ENCODE measurements at places on chromosomes 3 and 15.

DNA sequence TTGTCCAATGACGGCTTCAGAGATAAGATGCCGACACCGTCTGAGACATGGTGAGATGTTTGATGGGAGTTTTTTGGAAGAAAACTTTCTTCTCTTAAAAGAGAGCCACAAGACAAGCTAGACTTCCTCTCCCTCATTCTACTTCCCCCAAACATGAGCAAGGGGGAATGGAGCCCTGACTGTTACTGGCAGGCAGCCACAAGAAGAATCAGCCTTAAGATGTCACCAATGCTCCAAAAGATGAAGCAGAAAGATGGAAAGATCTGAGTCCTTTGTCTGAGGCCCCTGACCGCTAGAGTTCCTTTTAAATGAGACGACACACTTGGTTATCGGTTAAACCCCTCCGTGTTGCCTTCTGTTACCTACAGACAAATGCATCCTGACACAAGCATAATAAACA lies 108.7 kb downstream of the ST8SIA2 start:
- no peak for DNase-seq

- DNase-seq, result no peak
Observed at GRCh38 chr3:74106925-74107324, 482.2 kb upstream of the PDZRN3 start.

- no peak for DNase-seq
Observed at GRCh38 chr15:59180945-59181600, 25.6 kb upstream of the LDHAL6B start.

DNA sequence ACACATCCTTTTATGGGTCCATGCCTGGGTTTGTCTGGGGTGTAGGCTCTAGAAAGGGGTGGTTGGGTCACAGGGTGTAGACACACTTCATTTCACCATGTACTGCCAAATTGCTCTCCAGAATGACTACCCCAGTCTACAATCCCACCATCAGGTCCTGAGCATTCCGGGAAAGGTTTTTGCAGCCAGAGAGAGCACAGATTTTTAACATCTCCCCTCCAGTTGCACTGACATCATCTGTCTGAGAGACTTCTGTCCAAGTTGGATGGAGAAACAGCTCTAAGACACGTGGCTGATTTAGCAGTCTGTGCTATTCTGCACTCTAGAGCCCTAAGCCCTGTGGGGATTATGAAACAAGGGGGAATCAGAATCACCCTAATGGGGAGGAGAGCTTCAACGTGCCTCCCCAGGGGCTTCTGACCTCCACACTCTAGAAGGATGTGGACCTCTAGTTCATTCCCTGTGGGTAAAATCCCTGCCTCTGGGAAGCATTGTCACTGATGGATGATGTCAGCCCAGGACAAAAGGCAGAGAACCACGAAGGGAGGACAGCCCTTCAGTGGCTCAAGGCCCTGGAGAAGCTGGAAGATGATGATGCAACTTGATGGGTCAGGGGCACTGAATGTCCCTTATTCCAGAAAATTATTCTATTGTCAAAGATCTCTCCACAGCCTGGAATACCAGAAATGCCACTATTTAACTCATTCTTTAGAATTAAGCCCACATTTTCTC lies 71.5 kb downstream of the CD200R1L start:
- no peak for DNase-seq

- no peak for DNase-seq
Observed at GRCh38 chr3:104392327-104392726, 974.4 kb upstream of the ALCAM start.

GRCh38 chr3:32284443-32285212 lies 46.1 kb downstream of the CMTM8 start:
- DNase-seq, result no peak

- no peak for DNase-seq
Observed at GRCh38 chr3:178483704-178484103, 52.5 kb upstream of the KCNMB2 start.

DNA sequence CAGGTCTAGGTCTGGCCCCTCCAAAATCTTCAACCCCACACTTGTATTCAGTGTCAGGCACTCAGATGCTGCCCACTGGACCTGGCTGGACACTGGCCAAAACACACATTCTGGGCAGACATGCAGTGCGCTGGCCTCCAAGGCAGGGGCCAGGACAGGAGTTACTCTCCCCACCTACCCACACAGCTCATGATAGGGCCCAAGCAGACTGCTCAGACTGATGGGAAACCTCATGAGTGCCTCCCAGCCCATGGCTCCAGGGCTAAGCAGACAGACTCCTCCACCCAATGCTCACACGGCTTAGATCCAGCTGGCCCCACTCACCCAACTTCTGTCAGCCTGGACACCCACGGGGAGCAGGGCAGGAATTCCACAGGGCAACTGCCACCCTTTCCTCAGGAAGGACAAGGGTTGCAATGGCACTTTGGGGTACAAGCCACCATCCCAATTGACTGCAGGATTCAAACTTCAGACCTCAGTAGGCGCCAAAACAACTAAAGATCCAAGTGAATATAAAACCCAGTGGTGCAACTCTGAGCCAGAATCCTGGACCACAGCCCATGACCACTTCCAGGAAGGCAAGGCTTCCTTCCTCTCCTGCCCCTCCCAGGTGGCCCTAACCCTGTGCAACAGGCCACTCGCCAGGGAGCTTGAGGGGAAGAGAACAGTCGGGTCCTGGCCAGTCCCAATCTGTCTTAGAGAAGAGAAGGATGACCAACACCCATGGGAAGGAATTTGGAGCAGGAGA lies 1.4 kb downstream of the LTF start:
- no peak for DNase-seq

DNA sequence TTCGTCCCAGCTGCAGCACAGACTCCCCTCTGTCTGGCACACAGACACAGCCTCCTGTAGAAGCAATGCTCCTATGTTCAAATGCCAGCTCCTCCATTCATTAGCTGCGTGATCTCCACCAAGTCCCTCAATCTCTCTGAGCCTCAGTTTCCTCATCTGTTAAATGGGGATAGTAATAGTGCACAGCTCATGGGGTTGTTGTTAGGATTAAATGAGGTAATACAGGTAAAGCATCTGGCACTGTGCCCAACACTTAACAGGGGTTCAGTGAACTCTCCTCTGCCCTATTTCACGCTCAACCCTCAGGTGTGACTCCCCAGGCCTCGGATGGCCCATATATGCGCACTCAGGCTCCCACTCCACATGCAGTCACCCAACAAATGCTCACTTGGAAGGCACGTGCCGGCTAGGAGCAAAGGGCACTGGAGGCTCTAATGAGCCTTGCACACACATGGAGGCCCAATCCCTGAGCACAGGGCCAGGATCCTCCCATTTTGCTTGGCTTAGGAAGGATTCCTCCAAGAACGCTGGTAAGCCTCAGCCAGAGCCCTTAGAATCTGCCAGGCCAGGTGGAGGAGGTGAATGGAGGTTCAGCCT lies 176.0 kb upstream of the LINGO1 start:
- DNase-seq, result no peak

DNA sequence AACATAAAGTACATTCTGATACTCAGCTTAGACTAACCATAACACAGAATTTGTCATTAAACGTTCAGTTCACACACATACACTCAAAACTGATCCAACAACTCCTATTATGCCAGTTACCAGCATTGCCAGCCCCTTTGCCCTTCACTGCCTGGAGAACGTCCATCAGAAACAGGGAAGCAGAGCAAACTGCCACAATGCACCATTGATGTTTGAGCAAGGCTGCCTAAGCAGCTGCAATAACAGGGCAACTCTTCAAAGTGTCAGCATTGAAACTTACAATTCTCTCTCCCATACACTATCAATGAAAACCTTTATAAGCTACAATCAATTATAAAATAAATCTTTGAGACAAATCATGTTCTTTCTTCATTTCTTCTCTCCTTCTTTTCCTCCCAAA lies 85.1 kb downstream of the ZBTB20 start:
- DNase-seq, result no peak

GRCh38 chr15:70763950-70764730 lies 782 bp upstream of the UACA start:
- no peak for DNase-seq

Data from stimulated activated CD4-positive, alpha-beta T cell treated with anti-CD3 and anti-CD28 coated beads, Interleukin-4, amount 100 ng/mL, for 4 hours (primary cell).